Stimulated activated CD4-positive, alpha-beta T cell treated with anti-CD3 and anti-CD28 coated beads, Interleukin-1b, Interleukin-23, amount 100 ng/mL, for 48 hours (primary cell): ENCODE measurements at places on chromosomes 3 and 15.

DNA sequence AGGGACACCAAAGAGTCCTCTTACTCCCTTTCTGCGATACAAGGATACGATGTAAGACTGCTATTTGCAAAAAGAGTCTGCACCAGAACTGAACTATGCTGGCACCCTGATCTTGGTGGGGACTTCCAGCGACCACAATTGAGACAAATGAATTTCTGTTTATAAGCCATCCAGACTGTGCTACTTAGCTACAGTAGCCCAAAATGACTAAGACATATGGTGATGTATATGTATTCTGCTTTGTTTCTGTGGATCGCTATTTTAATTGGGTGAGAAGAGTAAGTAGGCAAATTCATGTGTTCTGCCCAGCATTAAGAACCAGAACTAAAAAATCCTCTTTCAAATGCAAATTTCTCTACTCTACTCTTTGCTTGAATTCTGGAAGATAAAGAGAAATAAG, 720.9 kb downstream of the DIPK2A start:
- no peak for DNase-seq

DNA sequence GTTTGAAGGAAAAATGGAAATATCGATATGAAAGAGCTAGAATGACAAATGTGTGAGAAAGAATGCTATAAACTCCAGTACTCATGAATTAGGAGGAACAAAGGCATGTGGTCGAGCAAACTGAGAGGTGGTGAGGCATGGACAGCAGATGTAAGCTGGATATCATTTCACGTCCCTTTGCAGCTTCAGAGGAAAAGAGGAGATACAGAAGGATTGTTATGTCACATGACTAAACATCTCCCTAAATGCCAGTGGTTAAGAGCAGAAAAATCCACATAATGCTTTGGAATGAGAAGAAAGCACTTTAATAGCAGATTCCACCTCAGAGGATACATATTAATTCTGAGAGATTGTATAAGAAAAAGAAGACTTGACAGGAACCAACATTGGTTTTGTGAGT, 248.7 kb downstream of the ZIC4 start:
- DNase-seq, result no peak

DNA sequence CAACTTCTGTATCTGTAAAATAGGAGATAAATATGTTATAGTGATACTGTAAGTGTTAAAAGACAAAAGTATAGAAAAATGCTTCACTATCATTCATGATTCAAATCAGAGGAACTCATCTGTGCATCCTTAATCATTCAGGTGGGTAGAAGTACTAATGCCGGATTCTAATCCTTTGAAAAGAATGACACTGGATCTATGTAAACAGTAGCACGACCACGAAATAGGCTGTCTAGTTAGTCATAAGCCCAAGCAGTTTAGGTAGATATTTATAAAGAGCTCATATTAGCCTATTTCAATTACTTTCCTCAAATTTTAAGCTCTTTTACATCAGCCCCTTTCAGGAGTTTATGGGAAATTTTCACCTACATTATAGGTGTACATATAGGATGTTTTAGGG, 437.9 kb downstream of the SOX2 start:
- no peak for DNase-seq

GRCh38 chr3:27110020-27110419, 259.2 kb downstream of the NEK10 start:
- DNase-seq, result no peak
